ENCODE measurements at places on chromosomes 3 and 15.

GRCh38 chr15:37252530-37252929 is 152.2 kb upstream of the MEIS2 start:
- H3K27me3 ChIP-seq = no peaks in the 10 kb centered on the region
- no peaks in the 10 kb centered on the region for H3K36me3 ChIP-seq
- DNase-seq = no peak
- no peaks in the 10 kb centered on the region for H3K4me1 ChIP-seq

GRCh38 chr3:172355836-172356235 is 92.4 kb downstream of the GHSR start:
- no peaks in the 10 kb centered on the region for H3K27me3 ChIP-seq
- H3K4me3 ChIP-seq = no peak overlapping the region
- H3K27ac ChIP-seq = no peak overlapping the region
- H3K36me3 ChIP-seq = peaks cover 1% of the 10 kb centered on the region

DNA sequence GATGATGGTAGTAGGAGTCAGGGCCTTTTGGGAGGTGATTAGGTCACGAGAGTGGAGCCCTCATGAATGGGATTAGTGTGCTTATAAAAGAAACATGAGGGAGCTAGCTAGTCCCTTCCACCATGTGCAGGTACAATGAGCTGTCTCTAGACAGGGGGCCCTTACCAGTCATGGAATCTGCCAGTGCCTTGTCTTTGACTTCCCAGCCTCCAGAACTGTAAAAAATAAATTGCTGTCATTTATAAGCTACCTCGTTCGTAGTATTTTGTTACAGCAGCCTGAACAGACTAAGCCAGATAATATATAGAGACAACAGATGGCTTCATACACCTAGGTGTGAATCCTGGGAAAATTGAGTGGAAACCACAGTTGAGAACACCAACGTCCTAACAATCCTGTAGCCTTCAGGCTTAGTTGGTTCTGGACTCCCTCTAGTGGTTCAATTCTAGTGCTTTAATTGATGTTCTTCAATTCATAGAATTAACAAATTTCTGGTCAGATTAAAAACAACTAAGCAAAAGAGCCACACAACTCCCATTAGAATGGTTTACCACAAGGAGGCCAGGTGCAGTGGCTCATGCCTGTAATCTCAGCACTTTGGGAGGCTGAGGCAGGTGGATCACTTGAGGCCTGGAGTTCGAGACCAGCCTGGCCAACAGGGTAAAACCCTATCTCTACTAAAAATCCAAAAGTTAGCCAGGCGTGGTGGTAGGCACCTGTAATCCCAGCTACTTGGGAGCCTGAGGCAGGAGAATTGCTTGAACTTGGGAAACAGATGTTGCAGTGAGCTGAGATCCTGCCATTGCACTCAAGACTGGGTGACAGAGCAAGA is 21.3 kb upstream of the GATM start:
- no peak for DNase-seq
- H3K4me1 ChIP-seq = peaks cover 24% of the 10 kb centered on the region
- no peaks in the 10 kb centered on the region for H3K36me3 ChIP-seq
- no peak overlapping the region for H3K27ac ChIP-seq
- H3K27me3 ChIP-seq = no peaks in the 10 kb centered on the region

DNA sequence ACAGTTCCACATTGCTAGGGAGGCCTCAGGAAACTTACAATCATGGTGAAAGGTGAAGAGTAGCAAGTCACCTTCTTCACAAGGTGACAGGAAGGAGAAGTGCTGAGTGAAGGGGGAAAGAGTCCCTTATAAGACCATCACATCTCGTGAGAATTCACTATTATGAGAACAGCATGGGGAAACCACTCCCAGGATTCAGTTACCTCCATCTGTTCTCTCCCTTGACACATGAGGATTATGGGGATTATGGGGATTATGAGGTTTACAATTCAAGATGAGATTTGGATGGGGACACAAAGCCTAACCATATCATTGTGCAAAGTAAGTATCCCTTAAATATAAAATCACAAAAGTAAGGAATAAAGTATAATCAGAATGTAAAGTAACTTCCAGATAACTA is 375.9 kb upstream of the NAALADL2 start:
- no peaks in the 10 kb centered on the region for H3K36me3 ChIP-seq
- H3K27ac ChIP-seq = no peak overlapping the region
- no peak overlapping the region for H3K4me3 ChIP-seq
- no peaks in the 10 kb centered on the region for H3K27me3 ChIP-seq
- no peak for DNase-seq
- no peaks in the 10 kb centered on the region for H3K4me1 ChIP-seq

GRCh38 chr3:31295150-31295765 is 237.5 kb upstream of the STT3B start:
- no peak overlapping the region for H3K27ac ChIP-seq
- no peaks in the 10 kb centered on the region for H3K27me3 ChIP-seq
- peaks cover 4% of the 10 kb centered on the region for H3K36me3 ChIP-seq
- H3K4me1 ChIP-seq = peaks cover 4% of the 10 kb centered on the region
- no peak overlapping the region for H3K4me3 ChIP-seq

- H3K4me3 ChIP-seq = peak overlapping the region; percentile 88
- H3K4me1 ChIP-seq = peaks cover 49% of the 10 kb centered on the region
- no peaks in the 10 kb centered on the region for H3K27me3 ChIP-seq
Measured at GRCh38 chr15:78438619-78439285, 736 bp downstream of the IREB2 start.

- no peak overlapping the region for H3K4me3 ChIP-seq
- H3K27me3 ChIP-seq = no peaks in the 10 kb centered on the region
- no peak for DNase-seq
- peaks cover 16% of the 10 kb centered on the region for H3K4me1 ChIP-seq
- H3K36me3 ChIP-seq = peaks cover 42% of the 10 kb centered on the region
- no peak overlapping the region for H3K27ac ChIP-seq
Measured at GRCh38 chr15:99628374-99629001, 62.7 kb downstream of the MEF2A start.

Measured in activated CD4-positive, alpha-beta T cell treated with anti-CD3 and anti-CD28 coated beads, Interleukin-2, amount 10 ng/mL, durations not matched to agents 7 days and 5 days (primary cell).